Natural killer cell treated with Interleukin-12 subunit alpha and Interleukin-12 subunit beta and Interleukin-15 and Interleukin-18, amount 100 ng/mL, for 72 hours (primary cell): ENCODE measurements at places on chromosomes 12 and 14.

GRCh38 chr14:101246894-101247841 lies 314.1 kb upstream of the DIO3 start:
- H3K4me1 ChIP-seq = peaks cover 10% of the 10 kb centered on the region
- no peaks in the 10 kb centered on the region for H3K27me3 ChIP-seq
- no peaks in the 10 kb centered on the region for H3K36me3 ChIP-seq

DNA sequence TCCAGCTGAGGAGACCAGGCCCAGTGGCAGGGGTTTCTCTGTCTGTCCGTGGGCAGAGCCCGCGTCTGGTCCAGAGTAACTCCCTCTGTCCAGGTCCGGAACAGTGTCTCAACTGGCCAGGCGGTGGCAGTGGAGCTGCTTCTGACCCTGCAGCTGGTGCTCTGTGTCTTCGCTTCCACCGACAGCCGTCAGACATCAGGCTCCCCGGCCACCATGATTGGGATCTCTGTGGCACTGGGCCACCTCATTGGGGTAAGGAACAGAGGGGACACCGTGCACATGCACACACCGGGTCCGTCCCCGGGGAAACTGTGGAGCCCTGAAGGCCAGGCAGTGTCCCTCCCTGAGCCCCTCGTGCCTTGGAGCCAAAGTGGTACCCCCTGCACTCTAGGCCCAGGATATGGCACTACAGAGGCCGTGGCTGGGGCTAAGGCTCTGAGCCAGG lies 1.5 kb downstream of the AQP6 start:
- peaks cover 3% of the 10 kb centered on the region for H3K27me3 ChIP-seq
- no peaks in the 10 kb centered on the region for H3K4me1 ChIP-seq
- H3K4me3 ChIP-seq = no peak overlapping the region
- H3K36me3 ChIP-seq = no peaks in the 10 kb centered on the region
- no peak overlapping the region for H3K27ac ChIP-seq

DNA sequence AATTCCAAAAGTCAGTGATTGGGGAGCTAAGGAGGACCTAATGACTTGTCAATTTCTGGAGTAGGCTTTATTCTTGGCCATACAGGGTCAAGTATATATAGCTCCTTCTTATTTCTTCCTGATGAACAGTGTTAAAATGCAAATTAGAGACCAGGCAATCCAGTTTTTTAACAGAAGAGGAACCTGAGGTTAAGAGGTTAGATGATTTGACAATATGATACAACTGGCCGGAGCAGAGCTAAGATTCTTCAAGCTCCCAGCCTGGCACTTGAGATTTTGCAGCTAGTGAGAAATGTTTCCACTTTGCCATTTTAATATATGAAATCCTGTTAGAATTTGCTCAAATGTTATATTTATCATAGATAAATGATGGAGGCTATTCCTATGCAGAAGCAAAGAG lies 204.0 kb downstream of the SSPN start:
- H3K27ac ChIP-seq = no peak overlapping the region
- H3K4me3 ChIP-seq = no peak overlapping the region
- H3K27me3 ChIP-seq = no peaks in the 10 kb centered on the region
- DNase-seq = no peak
- H3K36me3 ChIP-seq = no peaks in the 10 kb centered on the region

DNA sequence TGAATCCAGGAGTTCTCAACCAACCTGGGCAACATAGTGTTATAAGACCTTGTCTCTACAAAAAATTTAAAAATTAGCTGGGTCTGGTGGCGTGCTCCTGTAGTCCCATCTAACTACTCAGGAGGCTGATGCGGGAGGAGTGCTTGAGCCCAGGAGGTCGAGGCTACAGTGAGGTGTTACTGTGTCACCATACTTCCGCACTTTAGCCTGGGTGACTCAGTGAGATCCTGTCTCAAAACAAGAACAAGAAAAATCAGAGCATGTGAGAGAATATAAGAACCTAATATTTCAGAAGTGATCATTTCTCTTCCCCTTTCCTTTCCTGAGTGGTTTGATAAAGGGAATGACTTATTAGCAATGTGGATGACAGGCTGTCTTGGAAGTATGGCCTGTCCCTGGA lies 9.5 kb downstream of the TRAF3 start:
- peak overlapping the region; percentile 21 for H3K4me3 ChIP-seq
- peaks cover 44% of the 10 kb centered on the region for H3K4me1 ChIP-seq
- DNase-seq = no peak
- no peaks in the 10 kb centered on the region for H3K27me3 ChIP-seq
- peak overlapping the region; percentile 20 for H3K27ac ChIP-seq
- H3K36me3 ChIP-seq = peaks cover 6% of the 10 kb centered on the region

DNA sequence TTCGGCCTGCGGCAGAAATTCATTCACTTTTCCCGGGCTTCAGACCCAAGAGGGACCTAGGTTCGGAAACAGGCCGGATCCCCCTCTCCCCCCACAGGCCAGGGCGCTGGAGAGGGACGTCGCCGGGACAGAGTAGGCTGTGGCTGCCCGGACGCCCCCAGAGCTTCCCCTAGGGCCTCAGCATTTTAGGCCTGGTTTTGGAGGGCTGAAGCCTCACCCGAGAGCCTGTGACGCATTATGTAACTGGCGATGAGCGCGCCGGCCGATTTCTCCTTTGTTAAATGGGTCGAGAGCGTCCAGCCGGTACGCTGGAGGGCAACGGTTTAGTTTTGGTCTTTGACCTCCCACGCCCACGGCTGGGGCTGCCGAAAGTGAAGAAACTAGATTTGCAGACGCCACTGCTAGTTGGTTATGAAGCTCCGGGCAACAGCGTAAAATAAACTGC lies 657 bp downstream of the PEBP1 start:
- H3K27me3 ChIP-seq = no peaks in the 10 kb centered on the region
- no peaks in the 10 kb centered on the region for H3K36me3 ChIP-seq
- no peak for DNase-seq
- H3K27ac ChIP-seq = peak overlapping the region; percentile 83

GRCh38 chr12:46452061-46452615 lies 79.6 kb upstream of the SLC38A2 start:
- peaks cover 34% of the 10 kb centered on the region for H3K4me1 ChIP-seq
- no peak overlapping the region for H3K27ac ChIP-seq
- H3K4me3 ChIP-seq = no peak overlapping the region
- no peaks in the 10 kb centered on the region for H3K36me3 ChIP-seq

DNA sequence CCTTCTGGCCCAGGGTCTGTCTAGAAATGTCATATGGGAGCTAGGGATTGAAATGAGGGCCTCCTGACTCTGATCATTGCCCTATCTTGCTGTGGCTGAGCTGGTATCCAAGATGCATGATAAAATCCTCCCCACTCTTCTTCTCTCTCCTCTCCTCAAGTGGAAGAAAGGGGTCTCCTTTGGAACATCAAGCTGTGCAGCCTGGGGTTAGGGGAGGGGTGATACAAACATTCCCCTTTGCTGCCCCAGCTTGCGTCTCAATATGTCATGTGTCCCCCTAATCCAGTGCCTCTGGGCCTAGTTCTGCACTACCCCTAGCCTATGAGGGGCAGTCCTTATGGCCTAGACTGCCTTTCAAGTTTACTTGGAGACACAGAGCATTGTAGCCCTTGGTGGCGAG lies 8.5 kb downstream of the RDH16 start:
- H3K36me3 ChIP-seq = no peaks in the 10 kb centered on the region
- peaks cover 6% of the 10 kb centered on the region for H3K27me3 ChIP-seq
- no peak for DNase-seq
- H3K4me1 ChIP-seq = no peaks in the 10 kb centered on the region
- no peak overlapping the region for H3K27ac ChIP-seq

DNA sequence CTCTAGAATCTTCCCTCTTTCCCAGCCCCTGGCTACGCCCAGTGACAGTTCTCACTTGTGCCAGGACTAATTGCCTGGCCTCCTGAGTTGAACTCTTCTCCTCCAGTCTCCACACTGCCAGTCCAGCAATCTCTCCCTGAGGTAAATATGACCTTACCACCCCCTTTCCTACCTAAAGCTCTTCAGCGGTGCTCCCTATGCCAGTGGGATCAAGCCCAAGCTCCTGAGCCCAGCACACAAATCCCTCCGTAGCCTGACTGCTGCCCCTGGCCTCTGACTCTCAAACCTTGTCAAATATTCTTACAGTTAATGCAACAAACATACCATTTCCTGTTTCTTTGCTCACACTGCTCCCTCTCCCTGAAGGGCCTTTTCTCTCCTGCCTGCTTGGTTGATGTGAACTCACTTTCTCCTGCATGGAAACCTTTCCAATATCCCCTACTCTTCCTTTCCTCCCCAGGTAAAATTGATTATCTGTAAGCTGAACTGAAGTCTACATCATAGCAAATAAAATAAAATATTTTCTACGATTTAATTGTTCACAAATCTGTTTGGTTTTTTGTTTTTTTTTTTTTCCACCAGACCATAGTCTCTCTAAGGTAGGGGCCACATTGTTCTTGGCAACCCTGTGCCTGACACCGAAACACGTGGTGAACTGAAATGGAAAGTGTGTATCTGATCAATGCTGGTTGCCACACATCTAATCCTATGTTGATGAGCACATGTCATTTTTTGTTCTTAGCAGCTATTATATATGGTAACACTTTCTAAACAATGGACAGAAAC lies 147.5 kb downstream of the SLC38A6 start:
- no peak overlapping the region for H3K27ac ChIP-seq
- H3K36me3 ChIP-seq = no peaks in the 10 kb centered on the region
- H3K4me3 ChIP-seq = no peak overlapping the region
- H3K4me1 ChIP-seq = no peaks in the 10 kb centered on the region
- DNase-seq = no peak

DNA sequence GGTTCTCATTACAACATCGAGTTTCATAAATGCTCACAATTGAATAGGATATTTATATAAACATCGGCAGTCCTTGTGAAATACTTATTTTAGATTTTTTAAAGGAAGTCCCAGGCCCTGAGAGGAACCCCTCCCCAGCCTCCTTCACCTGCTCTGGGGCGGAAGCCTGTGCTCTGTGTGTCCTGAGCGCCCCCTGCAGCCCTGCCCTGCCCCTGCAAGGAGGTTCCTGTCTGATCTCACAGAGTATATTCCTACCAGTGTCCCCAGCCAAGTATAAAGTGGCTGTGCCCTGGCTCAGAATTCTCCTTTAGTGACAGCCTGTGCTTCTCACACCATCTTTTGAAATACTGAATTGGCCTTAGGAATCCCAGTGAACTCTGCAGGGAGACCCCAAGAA lies 659.5 kb downstream of the TMEM121 start:
- peaks cover 34% of the 10 kb centered on the region for H3K4me1 ChIP-seq
- H3K27ac ChIP-seq = peak overlapping the region; percentile 91
- H3K4me3 ChIP-seq = peak overlapping the region; percentile 54
- peak; percentile 69 for DNase-seq

GRCh38 chr14:105261781-105262180 lies 13.4 kb downstream of the BTBD6 start:
- H3K27me3 ChIP-seq = no peaks in the 10 kb centered on the region
- H3K4me3 ChIP-seq = no peak overlapping the region
- DNase-seq = no peak
- H3K4me1 ChIP-seq = no peaks in the 10 kb centered on the region

GRCh38 chr12:127987199-127987901 lies 279.6 kb upstream of the TMEM132C start:
- H3K27ac ChIP-seq = no peak overlapping the region
- no peaks in the 10 kb centered on the region for H3K4me1 ChIP-seq
- H3K27me3 ChIP-seq = no peaks in the 10 kb centered on the region
- H3K4me3 ChIP-seq = no peak overlapping the region
- no peaks in the 10 kb centered on the region for H3K36me3 ChIP-seq

GRCh38 chr12:26132866-26133265 lies 8.0 kb upstream of the BHLHE41 start:
- no peaks in the 10 kb centered on the region for H3K4me1 ChIP-seq
- no peak overlapping the region for H3K4me3 ChIP-seq
- no peak overlapping the region for H3K27ac ChIP-seq
- DNase-seq = no peak
- peaks cover 40% of the 10 kb centered on the region for H3K27me3 ChIP-seq
- no peaks in the 10 kb centered on the region for H3K36me3 ChIP-seq

- no peaks in the 10 kb centered on the region for H3K27me3 ChIP-seq
- H3K36me3 ChIP-seq = no peaks in the 10 kb centered on the region
- H3K4me3 ChIP-seq = no peak overlapping the region
- H3K4me1 ChIP-seq = no peaks in the 10 kb centered on the region
Measured at GRCh38 chr12:38669530-38669929, 235.9 kb downstream of the CPNE8 start.

DNA sequence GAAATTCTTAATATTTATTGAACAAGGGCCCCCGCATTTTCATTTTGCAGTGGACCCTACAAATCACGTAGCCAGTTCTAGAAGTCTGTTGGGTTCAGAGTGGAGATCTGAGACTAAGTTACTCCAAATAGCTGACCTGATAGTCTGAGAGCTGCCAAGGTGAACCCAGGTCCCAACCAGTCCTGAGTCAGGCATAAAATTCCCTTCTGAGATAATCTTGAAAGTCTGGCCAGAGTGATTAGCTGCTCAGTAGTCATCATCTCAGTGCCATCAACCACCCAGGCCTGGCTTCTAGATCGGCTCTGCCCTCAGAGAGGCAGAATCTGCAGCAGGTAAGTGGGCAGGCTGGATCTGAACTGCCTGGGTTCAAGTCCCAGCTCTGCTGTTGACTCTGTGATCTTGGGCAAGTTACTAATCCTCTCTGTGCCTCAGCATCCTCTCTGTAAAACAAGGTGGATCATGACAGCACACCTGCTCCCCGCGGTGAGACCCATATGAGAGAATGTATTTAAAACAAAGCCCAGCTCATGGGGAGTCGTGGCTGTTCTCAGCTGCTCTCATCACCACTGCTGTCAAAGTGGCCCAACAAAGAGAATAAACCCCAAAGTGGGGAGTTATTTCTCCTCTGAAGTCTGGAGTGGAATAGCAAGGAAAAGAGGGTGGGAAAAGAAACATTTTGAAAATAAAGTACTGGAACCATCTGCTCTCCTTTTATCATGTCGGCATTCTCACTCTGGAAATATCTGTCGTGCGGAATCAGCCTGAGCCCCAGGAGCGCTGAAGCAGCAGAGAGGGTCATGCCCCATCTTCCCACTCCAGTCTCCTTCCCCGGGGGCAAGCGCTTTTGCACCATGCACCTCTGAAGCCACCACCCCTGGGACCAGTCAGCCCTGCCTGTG lies 193.3 kb downstream of the DPF3 start:
- DNase-seq = no peak
- no peaks in the 10 kb centered on the region for H3K27me3 ChIP-seq
- no peak overlapping the region for H3K27ac ChIP-seq
- H3K4me1 ChIP-seq = peaks cover 13% of the 10 kb centered on the region

DNA sequence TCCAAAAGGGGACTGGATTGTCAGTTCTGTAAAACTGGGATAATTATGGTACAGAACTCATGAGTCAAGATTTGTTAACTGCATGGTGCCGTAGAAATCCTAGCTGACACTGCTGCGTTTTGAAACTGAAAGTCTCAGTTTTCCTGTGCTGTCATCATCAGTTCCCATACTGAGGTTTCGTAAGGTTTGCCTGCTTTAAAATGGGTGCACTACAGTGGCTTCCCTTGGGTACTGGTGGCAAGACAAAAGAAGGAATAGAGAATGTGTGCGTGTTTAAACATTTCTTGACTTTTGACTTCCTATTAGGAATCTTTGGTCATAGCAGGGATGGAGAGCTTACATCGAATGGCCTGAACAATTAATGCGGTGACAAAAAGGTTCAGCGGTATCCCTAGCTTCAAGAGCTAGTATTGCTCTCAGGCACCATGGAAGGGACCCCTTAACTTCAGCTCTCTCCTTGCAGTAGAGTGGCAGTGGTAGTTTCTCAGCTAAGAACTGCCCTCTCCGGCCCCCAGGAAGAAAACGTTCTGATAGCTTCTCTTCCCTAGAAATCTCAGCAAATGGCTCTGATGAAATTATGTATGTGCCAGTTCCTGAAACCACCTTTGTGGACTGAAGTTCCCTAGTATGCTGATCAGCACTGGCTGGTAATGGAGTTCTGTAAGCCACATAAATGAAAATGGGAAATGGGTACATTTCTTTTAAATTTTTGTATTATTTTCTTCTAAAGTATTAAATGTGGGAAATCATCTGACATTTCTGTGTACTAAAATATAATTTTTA lies 28.9 kb downstream of the ANO6 start:
- peaks cover 5% of the 10 kb centered on the region for H3K36me3 ChIP-seq
- peak; percentile 71 for DNase-seq
- no peaks in the 10 kb centered on the region for H3K27me3 ChIP-seq
- H3K4me3 ChIP-seq = peak overlapping the region; percentile 77
- peaks cover 28% of the 10 kb centered on the region for H3K4me1 ChIP-seq
